MM.1S (cell line): ENCODE measurements at places on chromosomes 3 and 15.

GRCh38 chr3:4940985-4941384 is 38.3 kb upstream of the BHLHE40 start:
- DNase-seq = no peak

- no peak for DNase-seq
These were observed 238.2 kb downstream of the GREM1 start for GRCh38 chr15:32956006-32956405.

DNA sequence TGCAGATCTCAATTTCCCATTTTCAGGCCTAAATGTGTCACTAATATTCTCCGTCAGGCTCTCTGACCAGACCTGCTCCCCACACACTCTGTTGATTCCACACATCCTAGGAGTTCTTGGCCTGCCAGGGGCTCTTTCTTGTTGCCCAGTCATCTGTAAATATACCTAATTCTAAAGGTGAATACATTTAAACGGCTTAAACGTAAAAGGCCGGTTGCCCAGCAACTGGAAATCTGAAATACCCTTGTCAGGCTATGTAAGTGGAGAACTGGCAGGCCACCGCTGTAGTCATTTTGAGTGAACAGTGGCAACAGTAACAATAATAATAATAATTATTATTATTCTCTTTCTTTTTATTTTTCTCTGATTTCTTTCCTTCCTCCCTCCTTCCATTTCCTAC is 302.7 kb downstream of the AGBL1 start:
- DNase-seq = no peak

GRCh38 chr3:632571-633170 is 436.1 kb downstream of the CHL1 start:
- DNase-seq = peak; percentile 42

GRCh38 chr15:30068326-30068725 is 14.4 kb upstream of the GOLGA8J start:
- DNase-seq = no peak

- DNase-seq = no peak
These were observed 735 bp downstream of the CAMK1 start for GRCh38 chr3:9769012-9769411.

- no peak for DNase-seq
These were observed 11.3 kb downstream of the NR2F2 start for GRCh38 chr15:96341513-96342405.

- no peak for DNase-seq
These were observed 82.4 kb upstream of the ST3GAL6 start for GRCh38 chr3:98680723-98681122.

GRCh38 chr3:116836286-116836685 is 126.7 kb downstream of the TUSC7 start:
- DNase-seq = no peak

DNA sequence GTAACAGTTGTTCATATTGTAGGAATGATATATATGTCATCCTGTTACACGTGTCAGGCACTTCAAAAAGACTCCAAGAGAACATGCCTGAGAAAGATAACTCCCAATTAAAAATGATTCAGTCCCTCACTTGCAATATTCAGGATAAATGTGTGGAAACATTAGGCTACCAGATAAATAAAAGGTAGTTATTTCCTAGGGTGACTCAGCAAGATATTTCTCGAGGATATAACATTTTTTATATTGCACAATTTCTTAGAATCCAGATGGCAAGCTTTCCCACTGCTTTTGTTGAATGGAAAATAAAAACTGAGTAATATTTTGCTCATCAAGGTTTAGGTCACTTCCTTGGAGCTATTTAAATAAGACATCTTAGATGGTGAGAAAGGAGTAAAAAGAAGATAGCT is 181.4 kb downstream of the GAP43 start:
- no peak for DNase-seq

DNA sequence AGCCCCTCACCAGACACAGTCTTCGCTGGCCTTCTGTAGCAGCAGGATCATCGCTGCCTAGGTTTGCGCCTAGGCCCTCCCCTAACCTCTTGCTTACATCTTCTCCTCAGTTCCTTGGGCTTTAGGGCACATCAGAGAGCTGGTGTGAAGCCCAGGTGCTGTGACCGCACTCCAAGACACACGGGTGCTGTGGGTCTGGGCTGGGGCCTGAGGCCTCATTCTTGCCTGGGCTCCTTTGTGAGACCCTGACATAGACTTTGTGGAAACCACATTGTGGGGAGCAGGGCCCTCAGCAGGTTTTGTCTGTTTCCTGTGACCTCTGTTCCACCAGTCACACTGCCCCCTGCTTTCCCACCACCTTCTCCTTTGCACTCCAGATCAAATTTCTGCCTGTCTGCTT is 8.0 kb downstream of the AMIGO3 start:
- no peak for DNase-seq

DNA sequence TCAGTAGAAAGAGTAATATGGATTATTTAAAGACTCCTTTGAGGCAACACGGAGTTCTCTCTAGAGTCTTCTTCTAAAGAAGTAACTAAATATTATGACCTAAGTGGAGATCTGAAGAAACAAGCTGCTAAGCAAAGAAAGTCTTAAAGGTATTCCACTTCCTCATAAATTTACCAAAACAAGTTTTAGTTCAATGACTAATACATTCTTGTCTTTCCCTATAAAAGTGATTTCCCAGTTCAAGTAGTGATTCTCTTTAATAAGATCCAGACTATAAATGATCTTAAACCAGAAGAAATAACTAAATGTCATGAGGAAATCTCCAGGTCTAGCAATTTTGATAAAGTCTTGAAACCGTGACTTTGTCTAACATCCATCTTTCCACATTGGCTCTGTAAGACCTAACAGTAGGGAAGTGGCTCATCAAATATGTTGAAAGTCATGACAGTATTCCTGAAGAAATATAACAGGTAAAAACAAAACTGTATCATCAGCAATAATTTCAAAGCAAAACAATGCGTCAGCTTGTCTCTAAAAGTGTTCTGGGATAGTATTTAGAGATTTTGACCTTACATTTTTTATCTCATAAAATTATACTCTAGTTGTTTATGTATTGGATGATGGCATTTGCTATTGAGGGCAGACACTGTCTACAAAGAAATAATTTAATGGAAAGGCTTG is 51.8 kb upstream of the NEDD4 start:
- no peak for DNase-seq

DNA sequence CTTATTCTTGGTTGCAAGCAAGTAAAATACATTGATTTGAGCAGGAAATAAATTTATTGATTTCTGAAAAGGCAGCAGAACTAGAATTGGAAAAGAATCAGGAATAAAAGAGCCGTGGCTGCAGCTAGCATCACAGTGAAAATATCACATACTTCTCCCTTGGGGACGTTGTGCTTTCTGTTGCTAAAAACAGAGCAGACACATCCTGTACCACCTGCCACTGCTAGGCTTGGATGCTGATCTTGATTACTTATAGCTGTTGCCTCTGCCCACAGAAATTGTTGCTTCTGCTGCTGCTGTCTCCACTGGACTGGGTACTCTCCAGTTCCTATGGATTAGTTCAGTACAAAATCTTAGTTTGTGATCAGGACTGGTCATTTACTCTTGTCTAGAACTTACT is 283.8 kb downstream of the C3orf38 start:
- peak; percentile 83 for DNase-seq

DNA sequence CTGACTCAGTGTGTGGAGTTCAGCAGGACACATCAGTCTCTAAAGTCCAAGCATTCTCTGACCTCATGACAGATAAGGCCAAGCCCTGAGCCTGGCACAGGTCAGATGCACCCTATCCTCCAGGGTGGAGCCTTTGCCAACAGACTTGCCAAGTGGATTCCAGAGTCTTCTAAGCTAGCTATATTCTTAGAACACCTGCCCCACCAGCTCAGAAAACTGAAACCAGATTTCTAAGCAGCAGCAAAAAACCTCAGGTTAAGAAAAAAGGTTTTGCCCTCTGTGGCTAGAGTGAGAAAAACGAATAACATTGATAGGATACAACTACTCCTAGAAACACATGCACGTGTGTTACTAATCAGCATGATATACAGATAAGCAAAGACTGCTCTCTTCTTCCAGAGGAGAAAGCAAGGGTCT is 11.6 kb downstream of the RMDN3 start:
- peak; percentile 90 for DNase-seq

GRCh38 chr3:110743202-110743601 is 328.4 kb upstream of the NECTIN3 start:
- DNase-seq = no peak
